ENCODE measurements at places on chromosomes 5 and 9. TPM values are rescaled to one million over a fixed set of nuclear protein-coding genes. Genes with fewer than 3 reads are reported as not detected.
A peak's percentile ranks its signal among the peaks of the same experiment; 100 is the strongest.

The CDC20B gene
- not detected for total RNA-seq

The CARTPT gene
- 2.9 TPM for total RNA-seq

The PLAC8L1 gene
- 0.82 TPM for total RNA-seq

The FABP6 gene
- 4.5 TPM for total RNA-seq

The PTGES2 gene
- 58.3 TPM for total RNA-seq

The SMC5 gene
- total RNA-seq, result 36.3 TPM

The GCNT4 gene
- 2.4 TPM for total RNA-seq

The ADGRD2 gene
- total RNA-seq, result not detected

The TRAF1 gene
- 1.6 TPM for total RNA-seq

The PLEKHG4B gene
- total RNA-seq, result 3.7 TPM

The CFAP157 gene
- not detected for total RNA-seq

The ITK gene
- not detected for total RNA-seq

The PRDM9 gene
- not detected for total RNA-seq

The FOXD4 gene
- 1.2 TPM for total RNA-seq

The RASEF gene
- total RNA-seq, result 0.41 TPM

GRCh38 chr5:132417010-132417439, 47.5 kb downstream of the SLC22A5 start:
- peak; percentile 34 for DNase-seq

GRCh38 chr9:102669220-102669619, 325.9 kb upstream of the CYLC2 start:
- DNase-seq, result no peak

GRCh38 chr5:166505544-166505943, 1785.9 kb upstream of the WWC1 start:
- DNase-seq, result no peak

GRCh38 chr9:89462817-89463683, 34.9 kb downstream of the SEMA4D start:
- no peak for DNase-seq

- DNase-seq, result no peak
Measured at GRCh38 chr5:100275631-100276030, 259.5 kb upstream of the FAM174A start.

DNA sequence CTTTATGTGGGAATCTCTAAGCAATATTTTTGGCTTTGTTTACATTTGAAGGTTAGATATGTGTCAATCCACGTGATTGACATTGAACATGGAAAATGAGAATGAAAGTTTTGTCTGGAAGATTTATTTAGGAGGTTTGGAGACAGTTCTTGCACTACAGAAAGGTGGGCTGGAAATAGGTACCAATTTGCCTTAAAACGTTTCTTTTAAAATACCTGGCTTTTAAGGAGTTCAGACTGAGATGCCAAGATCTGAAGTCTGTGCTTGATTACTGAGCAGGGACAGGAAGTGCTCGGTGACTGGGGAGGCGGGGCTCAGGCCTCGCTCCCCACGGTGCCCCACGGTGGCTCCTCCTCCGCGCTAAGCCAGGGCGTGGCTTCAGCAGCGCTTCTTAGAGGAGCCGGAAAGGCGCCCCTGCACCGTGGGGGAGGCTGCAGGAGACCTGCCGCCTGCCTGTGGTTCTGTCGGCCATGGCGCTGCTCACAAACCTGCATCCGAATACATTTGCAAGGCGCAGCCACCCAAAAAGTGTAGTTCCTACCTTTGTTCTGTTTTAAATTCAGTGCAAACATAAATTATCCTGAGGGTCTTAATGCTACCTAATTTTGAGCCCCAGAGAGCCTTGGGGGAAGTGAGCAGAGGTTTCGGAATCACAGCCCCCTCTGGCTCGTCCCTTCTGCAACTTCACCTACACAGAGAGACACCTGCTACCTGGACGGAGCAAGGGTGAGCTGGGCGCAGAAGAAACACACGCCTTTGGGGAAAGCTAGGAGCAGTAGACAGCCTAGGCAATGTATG, 49.2 kb downstream of the USP20 start:
- DNase-seq, result peak; percentile 76

DNA sequence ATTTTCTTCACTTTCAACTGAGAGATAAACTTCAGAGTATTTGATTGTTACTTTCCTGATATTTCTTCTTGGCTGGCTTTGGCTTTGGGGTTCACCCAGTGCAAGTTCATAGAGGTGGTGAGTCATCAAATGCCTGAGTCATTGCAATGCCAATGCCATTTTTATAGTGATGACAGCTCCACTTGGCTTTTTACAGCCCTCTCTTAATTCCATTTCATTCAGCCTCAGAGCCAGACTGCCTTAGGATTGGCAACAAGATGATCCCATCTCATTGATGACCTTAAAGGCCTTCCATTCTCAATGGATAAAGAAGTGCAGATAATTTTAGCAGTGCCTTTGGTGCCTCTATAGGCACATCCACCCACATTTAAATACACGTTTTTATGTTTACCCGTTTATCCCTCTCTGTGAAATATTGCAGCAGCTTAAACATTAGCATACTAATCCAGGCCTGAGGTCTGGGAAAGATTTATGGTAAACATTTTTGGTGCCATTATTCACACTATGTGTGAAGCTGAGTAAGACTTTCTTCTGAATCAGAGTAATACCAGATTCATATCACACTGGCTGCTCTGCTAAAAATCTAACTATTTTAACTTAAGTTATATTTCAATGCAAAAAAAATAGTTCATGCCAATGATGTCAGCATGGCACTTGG, 88.9 kb upstream of the TYRP1 start:
- DNase-seq, result no peak

GRCh38 chr5:39073767-39074016, 507 bp downstream of the RICTOR start:
- no peak for DNase-seq

DNA sequence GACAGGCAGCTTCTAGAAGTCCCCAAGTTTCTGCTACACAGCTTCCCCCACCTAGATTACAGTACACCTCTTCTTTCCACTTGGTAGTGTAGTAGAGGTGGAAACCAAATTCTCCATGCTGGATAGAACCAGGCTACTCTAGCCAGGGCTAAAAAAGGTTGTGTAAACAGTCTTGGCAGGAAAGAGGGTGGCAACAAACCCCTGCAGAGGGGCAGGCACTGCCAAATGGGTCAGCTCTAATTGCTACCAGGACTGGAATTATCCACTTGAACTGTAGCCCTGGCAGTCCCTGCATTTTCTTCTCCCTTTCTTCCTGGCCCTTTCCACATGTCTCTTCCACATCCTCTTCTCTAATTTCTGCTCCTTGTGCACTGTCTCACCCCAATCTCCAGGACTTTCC, 24.8 kb downstream of the RANBP3L start:
- no peak for DNase-seq

GRCh38 chr5:110096419-110096818, 406.7 kb downstream of the MAN2A1 start:
- DNase-seq, result no peak

DNA sequence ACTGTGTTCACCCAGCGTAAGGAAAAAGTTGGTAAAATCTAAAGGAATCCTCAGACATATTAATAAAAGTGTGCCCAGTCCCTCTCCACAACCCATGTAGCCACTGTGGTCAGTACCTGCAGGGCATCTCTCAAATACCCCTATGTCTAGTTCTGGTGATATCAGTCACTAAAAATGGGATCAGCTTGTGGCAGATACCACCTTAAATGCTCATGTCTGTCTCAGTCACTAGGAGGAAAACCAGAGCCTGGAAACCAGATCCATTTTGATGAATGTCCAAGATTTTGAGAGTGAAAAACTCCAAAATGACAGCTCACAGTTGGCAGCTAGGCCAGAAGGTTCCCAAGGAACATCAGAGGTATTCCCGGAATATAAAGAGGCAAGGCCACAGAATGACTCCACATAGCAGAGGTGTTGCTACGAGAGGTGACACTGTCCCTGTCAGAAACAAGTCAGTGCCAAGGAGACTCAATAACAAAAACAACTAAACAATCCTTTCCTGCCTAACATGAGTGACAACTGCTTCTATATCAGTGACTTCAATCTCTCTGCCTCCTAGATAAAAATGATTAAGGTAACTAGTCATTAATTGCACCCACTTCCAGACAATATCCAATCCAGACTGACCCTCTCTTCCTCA, 13.5 kb downstream of the PCAT7 start:
- DNase-seq, result no peak

GRCh38 chr5:131996210-131997025, 15.0 kb downstream of the ACSL6 start:
- no peak for DNase-seq

- no peak for DNase-seq
Measured at GRCh38 chr5:1760656-1761452, 38.8 kb downstream of the MRPL36 start.

- DNase-seq, result no peak
Measured at GRCh38 chr5:29899583-29899982, 1293.9 kb upstream of the CDH6 start.

DNA sequence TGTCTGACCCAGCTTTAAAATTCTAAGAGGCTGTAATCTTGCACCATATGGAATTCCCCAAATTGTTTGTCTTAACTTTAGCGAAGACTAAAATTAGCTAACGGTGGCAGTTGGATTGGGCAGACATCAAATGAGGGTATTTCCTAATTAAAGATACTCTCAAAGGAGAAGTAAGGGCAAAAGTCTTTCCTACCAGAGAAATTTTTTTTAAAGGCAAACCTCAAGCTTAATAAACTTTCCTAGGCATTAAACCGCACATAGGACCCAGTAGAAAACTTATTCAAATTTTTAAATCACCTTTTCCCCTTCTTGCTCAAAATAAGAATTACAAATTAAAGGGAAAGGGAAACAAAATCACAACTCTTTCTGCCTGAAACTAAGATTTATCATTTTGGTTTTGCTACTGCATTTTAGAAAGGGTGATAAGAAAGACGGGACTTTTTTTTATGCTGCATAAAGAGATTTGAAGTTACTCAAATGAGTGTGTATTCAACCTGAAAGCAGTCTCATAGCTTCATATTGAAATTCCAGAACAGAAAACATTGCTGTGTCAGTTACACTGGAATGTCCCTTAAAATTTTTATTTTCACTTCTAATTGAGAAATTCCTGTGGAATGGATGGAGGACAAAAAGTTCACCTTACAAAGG, 189.1 kb upstream of the PTGER4 start:
- no peak for DNase-seq

- no peak for DNase-seq
Measured at GRCh38 chr5:121982146-121982892, 20.5 kb downstream of the SRFBP1 start.

DNA sequence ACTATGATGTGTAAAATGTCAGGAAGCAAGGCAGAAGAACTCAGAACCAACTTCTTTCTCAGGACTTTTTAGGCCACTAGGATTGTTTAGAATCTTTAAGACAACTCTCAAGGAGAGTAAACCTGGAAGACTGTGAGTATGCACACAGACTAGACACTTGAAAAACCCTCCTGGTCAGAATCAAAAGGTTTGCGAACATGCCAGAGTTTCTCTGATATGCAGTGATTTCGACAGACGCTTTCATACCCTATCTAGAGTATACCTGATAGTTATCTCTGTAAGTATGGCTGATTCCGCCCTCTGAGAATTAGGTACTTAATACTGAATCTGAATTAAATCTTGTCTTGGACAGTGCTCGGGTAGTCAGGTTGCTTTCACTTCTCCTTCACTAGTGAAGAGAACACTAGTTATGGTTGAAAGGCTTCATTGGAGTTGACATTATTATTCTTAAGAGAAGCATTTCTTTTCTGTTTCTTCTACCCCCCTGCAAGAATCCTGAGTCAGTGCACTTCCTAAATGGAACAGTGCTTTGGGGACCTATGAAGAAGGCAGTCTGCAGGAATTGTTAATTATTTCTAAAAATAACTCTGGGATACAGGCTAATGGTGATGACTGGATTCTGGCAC, 158.1 kb downstream of the HACD4 start:
- no peak for DNase-seq

- peak; percentile 60 for DNase-seq
Measured at GRCh38 chr9:127204771-127205470, 59.7 kb upstream of the GARNL3 start.

DNA sequence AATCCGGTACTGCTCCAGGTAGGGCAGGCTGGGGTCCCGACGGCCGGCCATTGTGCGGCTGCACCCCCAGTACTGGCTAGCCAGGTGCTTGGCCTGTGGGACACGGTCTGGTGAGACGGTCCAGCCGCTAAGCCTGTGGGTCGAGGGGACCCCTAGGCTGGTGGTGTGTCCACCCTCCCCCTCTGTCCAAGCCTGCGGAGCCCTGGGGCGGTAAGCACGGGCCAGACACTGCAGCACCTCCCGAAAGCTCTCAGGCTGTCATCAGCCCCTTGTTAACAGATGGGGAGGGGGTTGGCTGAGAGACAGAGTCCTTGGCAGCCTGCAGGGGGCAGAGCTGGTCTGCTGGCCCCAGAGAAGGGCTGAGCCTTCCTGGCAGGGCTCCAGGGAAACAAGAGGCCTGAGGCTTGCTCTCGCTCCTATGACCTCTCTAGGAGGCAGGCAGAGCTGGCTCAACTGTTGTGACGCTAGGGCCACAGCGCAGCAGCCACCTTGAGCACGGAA, 11.8 kb upstream of the MRNIP start:
- DNase-seq, result peak; percentile 65

DNA sequence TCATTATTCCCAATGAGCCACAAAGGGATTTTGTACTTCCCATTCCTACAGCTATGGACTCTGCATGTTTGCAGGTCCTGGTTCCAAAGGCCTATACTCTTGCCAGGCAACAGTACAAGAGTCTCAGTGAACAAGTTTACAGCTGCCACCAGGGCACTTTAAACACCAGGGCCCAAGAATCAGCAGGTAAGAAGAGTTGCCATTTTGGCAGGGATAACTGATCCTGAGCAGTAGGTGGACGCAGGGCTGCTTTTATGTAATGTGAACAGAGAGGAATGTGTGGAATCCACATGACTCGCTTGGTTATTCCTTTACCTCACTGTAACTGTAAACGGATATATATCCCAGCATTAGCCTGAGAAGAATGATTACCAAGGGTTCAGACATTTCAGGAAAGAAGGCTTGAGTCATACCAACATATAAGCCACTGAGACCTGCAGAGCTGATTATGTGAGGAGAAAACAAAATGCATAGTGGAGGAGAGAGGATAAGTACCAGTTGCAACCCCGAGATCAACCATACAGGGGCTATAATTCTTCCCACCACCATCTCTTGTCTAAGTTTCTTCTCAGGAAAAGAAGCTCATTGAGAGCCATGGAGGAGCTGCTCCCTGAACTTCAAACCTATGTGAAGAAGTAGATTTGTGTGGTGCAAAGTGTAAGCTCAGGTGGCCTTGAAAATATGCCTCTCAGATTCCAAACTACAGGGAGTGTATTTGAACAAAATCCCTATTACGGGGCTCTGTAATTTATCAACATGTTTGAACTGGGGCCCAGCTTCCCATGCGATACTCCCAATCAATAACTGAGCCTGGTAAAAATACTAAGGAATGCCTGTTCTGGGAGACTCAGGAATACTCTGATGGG, 24.6 kb downstream of the RAPGEF6 start:
- DNase-seq, result no peak
